Stimulated activated CD8-positive, alpha-beta memory T cell treated with anti-CD3 and anti-CD28 coated beads, Interleukin-15, amount 100 ng/mL, for 24 hours (primary cell): ENCODE measurements at places on chromosomes 7 and 10.

DNA sequence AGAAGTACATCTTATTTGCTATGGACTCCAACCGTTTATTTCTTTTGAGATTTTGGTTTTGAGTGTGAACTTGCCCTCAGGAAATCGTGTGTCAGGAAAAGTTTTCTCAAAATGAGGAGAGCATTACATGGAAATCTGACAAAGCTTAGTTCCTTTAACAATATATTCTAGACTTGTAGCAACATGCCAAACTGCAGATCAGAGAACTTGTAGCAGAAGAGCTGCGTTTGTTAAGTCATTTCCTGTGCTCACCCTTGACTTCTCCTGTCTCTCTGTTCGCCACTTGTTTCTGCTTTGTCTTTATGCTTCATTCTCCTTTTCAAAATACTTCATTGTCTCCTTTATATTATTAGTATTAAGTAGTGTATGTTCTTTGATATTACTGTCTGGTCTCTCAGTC lies 116.6 kb upstream of the FOXP2 start:
- DNase-seq: no peak

GRCh38 chr10:118842843-118843624 lies 88.3 kb upstream of the CACUL1 start:
- no peak for DNase-seq

DNA sequence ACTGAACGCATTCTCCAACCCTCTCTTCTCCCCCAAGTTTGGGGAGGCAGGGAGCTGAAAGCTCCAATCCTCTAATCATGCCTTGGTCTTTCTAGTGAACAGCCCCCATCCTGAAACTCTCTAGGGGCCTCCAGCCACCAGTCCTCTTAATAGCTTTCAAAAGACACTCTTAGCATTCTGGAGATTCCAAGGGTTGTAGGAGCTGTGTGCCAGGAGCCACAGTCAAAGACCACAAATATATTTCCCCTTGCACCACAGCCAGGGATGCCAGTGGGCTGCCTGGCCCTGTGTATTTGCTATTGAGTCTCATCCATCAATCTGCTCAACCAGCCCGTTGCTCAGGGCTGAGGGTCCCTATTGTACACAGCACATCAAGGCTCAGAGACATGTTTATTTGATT lies 18.5 kb upstream of the MLXIPL start:
- no peak for DNase-seq

DNA sequence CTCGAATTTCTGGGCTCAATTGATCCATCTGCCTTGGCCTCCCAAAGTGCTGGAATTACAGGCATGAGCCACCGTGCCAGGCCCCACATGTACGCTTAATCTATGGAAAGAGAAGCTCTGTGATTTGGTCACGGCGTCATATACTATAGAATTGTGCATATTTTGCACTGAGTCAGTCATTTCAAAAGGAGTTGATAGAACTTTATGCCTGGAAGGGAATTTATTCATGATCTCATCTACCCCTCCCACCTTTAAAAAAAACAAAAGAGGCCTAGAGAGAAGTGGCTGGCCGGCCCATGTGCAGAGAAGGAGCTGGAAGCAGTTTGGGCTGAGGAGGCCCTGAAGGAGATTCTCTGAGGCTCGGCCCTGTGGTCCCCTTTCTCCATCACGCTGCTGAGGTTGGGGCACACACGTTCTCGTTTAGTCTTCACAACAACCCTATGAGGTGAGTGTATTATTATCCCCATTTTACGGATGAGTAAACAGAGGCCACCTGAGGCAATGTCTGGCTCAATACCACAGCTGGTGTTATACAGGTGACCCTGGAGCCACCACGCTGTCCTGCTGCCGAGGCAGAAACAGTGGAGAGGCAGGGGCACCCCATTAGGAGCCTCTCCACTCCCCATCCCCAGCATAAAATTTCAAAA lies 47.2 kb upstream of the ZRANB1 start:
- no peak for DNase-seq
